Activated T-cell treated with anti-CD3 and anti-CD28 coated beads, Interleukin-2, amount 50 U/mL, for 72 hours (primary cell): ENCODE measurements at places on chromosomes 4 and X. TPM values are rescaled to one million over a fixed set of nuclear protein-coding genes. Genes with fewer than 3 reads are reported as not detected.

DNA sequence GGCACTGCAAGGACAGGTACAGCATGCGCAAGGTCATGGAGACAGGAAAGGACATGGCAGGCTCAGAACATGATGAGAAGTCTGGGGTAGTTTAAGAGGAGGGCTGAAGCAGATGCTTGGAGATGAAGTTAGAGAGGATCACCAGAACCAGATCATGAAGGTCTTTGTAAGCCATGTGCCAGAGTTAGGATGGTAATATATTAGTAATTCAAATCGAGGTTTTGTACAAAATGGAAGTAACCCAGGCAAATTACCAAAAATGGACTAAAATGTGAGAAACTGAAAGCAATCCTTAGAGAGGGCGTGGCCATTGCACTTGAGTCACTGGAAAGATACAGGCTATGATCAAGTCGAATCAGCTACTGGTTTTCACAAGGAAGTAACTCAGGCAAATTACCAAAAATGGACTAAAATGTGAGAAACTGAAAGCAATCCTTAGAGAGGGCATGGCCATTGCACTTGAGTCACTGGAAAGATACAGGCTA lies 13.5 kb downstream of the RXFP1 start:
- H3K36me3 ChIP-seq, result no peaks in the 10 kb centered on the region
- H3K27me3 ChIP-seq, result peaks cover 17% of the 10 kb centered on the region
- H3K27ac ChIP-seq, result no peak overlapping the region
- peaks cover 11% of the 10 kb centered on the region for H3K4me1 ChIP-seq

- peak overlapping the region; percentile 92 for H3K27ac ChIP-seq
- no peak for DNase-seq
- H3K36me3 ChIP-seq, result peaks cover 64% of the 10 kb centered on the region
- H3K27me3 ChIP-seq, result no peaks in the 10 kb centered on the region
Measured at GRCh38 chr4:56448301-56448700, 12.2 kb downstream of the PAICS start.

DNA sequence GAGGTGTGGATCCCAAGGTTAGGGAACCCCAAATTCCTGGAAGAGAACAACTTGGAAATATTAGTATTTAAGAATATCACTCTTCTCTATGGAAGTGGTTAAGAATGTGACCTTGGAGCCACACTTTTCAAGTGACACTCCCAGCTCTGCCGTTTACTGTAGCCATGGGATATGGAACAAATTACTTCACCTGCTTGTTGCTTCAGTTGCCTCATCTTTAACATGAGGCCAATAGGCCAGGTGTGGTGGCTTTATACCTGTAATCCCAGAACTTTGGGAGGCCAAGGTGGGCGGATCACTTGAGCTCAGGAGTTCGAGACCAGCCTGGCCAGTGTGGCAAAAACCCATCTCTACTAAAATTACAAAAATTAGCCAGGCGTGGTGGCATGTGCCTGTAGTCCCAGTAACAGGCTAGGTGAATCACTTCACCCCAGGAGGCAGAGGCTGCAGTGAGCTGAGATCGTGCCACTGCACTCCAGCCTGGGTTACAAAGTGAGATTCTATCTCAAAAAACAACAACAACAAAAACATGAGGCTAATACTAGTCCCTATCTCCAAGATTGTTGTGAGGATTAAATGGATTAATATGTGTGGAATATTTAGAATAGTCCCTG lies 13.0 kb downstream of the IL13RA1 start:
- H3K4me1 ChIP-seq, result peaks cover 10% of the 10 kb centered on the region
- DNase-seq, result no peak
- no peak overlapping the region for H3K4me3 ChIP-seq
- H3K36me3 ChIP-seq, result peaks cover 6% of the 10 kb centered on the region
- no peak overlapping the region for H3K27ac ChIP-seq

DNA sequence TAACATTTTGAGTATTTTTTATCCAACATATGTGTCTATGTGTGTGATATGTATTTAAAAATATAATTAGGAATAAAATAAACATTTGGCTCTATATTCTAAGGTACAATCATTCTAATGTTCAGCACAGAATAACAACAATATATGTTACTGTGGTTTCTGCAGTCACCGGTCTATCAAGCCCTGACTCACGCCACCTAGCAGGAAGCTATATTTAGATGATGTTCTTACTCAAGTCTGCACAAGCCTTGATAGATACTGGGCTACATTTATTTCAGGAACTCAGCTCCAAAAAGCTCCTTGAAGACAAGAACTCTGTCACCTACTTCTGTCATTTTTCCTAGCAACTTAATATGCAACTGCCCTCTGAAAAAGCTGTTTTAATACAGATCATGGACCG lies 152.0 kb upstream of the FTHL17 start:
- H3K27ac ChIP-seq, result no peak overlapping the region
- peaks cover 9% of the 10 kb centered on the region for H3K27me3 ChIP-seq
- H3K36me3 ChIP-seq, result no peaks in the 10 kb centered on the region

SH3BP2 gene
- total RNA-seq, result 65.6 TPM

- H3K27me3 ChIP-seq, result peaks cover 18% of the 10 kb centered on the region
- no peak for DNase-seq
- no peak overlapping the region for H3K4me3 ChIP-seq
Measured at GRCh38 chr4:184032091-184032490, 127.0 kb downstream of the STOX2 start.

DNA sequence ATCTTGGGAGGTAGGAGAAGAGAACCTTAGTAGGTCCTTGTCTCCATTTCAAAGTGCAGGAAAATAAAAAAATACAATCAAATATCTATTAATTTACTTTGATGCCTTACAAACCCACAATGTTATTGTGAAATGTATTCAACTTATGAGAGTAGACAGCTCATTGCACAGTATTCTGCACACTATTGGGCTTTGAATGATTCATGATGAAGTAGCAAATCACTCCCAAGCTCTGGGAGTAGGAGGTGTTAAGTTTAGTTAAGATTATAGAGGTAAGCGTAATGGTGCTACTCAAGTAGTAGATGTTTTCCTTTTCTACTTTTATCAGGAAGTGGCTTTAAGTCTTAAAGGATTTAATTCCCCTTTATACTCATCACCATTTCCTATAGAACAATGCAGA lies 32.8 kb upstream of the TMPRSS11A start:
- no peaks in the 10 kb centered on the region for H3K27me3 ChIP-seq
- H3K4me3 ChIP-seq, result no peak overlapping the region
- no peaks in the 10 kb centered on the region for H3K36me3 ChIP-seq
- no peak for DNase-seq
- H3K27ac ChIP-seq, result no peak overlapping the region

DNA sequence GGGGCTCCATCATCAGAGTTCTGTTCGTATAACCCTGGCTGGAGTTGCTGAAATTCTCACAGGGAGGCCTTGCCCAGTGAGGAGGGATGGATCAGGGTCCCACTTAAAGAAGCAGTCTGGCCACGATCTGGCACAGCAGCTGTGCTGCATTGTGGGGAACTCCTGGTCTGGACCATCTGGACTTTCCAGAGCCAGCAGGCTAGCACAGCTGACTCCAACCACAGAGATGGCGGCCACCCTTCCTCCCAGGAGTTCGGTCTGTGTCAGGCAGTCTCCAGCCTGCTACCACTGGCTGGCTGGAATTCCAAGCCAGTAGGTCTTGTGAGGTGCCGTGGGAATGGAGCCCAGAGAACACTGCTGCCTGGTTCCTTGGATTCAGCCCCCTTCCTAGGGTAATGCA lies 62.0 kb downstream of the SLAIN2 start:
- no peak for DNase-seq
- no peaks in the 10 kb centered on the region for H3K36me3 ChIP-seq
- H3K27ac ChIP-seq, result no peak overlapping the region
- no peak overlapping the region for H3K4me3 ChIP-seq
- H3K27me3 ChIP-seq, result no peaks in the 10 kb centered on the region
- H3K4me1 ChIP-seq, result peaks cover 35% of the 10 kb centered on the region

CDX4 gene
- not detected for total RNA-seq

GRCh38 chrX:51825436-51825835 lies 68.0 kb upstream of the MAGED1 start:
- peaks cover 6% of the 10 kb centered on the region for H3K4me1 ChIP-seq
- H3K4me3 ChIP-seq, result no peak overlapping the region
- no peak for DNase-seq
- H3K36me3 ChIP-seq, result peaks cover 3% of the 10 kb centered on the region
- no peak overlapping the region for H3K27ac ChIP-seq

GRCh38 chr4:53477038-53477565 lies 99.7 kb downstream of the FIP1L1 start:
- DNase-seq, result no peak
- peaks cover 28% of the 10 kb centered on the region for H3K27me3 ChIP-seq
- no peak overlapping the region for H3K27ac ChIP-seq
- H3K36me3 ChIP-seq, result no peaks in the 10 kb centered on the region

DNAAF6 gene
- not detected for total RNA-seq

- no peaks in the 10 kb centered on the region for H3K36me3 ChIP-seq
- H3K27ac ChIP-seq, result no peak overlapping the region
- H3K4me1 ChIP-seq, result no peaks in the 10 kb centered on the region
- no peak for DNase-seq
- H3K4me3 ChIP-seq, result no peak overlapping the region
- H3K27me3 ChIP-seq, result peaks cover 10% of the 10 kb centered on the region
Measured at GRCh38 chr4:56243107-56243506, 144.2 kb downstream of the AASDH start.

DNA sequence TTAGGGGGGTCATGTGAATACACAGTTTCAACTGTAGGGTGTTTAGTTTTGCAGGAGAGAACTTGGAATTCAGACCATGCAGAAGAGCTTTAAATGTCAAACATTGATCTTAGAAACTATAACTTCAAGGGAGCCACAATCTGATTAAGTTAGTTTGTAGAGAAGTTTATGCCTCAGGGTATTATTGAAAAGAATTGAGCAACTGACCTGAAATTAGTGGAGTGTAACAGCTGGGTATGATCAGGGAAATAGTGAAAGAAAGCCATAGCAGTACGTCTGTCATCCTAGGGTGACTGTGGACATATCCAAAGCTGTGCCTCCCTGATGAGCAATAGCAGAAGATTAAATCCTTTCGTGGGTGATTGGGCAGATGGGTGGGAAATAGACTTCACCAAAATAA lies 63.8 kb downstream of the FAM47B start:
- H3K36me3 ChIP-seq, result no peaks in the 10 kb centered on the region
- H3K27me3 ChIP-seq, result no peaks in the 10 kb centered on the region
- no peak overlapping the region for H3K4me3 ChIP-seq
- H3K4me1 ChIP-seq, result no peaks in the 10 kb centered on the region
- DNase-seq, result no peak

GRCh38 chr4:9703391-9703790 lies 78.0 kb upstream of the DRD5 start:
- H3K4me3 ChIP-seq, result peak overlapping the region; percentile 27
- no peak overlapping the region for H3K27ac ChIP-seq
- no peaks in the 10 kb centered on the region for H3K27me3 ChIP-seq
- DNase-seq, result peak; percentile 74
- no peaks in the 10 kb centered on the region for H3K36me3 ChIP-seq

DNA sequence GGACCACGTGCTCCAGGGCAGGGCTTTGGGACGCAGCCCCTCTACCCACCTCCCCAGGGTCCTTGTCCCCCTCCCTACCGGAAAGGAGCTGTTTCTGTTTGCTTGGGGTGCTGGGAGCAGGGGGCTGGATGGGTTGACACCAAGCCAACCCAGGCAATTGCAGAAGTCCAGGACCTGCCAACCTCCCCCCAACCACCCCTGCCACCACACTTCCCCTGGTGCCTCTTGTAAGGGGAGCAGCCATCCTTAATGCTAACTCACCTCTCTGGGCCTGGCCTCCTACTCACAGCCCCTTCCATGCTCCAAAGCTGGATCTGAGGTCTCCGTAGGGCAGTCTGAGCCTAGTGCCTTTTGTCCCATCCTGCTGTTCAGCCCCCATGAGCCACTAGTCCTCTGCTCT lies 631.9 kb downstream of the BCOR start:
- H3K4me3 ChIP-seq, result no peak overlapping the region
- H3K36me3 ChIP-seq, result no peaks in the 10 kb centered on the region
- peaks cover 19% of the 10 kb centered on the region for H3K4me1 ChIP-seq
- H3K27me3 ChIP-seq, result peaks cover 30% of the 10 kb centered on the region
- no peak for DNase-seq

- H3K4me3 ChIP-seq, result no peak overlapping the region
- peaks cover 15% of the 10 kb centered on the region for H3K4me1 ChIP-seq
- no peaks in the 10 kb centered on the region for H3K27me3 ChIP-seq
- no peak for DNase-seq
Measured at GRCh38 chr4:128844931-128845330, 35.4 kb downstream of the JADE1 start.

- H3K27ac ChIP-seq, result peak overlapping the region; percentile 92
- H3K27me3 ChIP-seq, result no peaks in the 10 kb centered on the region
- H3K36me3 ChIP-seq, result peaks cover 18% of the 10 kb centered on the region
- no peak for DNase-seq
Measured at GRCh38 chr4:142402900-142403299, 443.2 kb downstream of the INPP4B start.

DNA sequence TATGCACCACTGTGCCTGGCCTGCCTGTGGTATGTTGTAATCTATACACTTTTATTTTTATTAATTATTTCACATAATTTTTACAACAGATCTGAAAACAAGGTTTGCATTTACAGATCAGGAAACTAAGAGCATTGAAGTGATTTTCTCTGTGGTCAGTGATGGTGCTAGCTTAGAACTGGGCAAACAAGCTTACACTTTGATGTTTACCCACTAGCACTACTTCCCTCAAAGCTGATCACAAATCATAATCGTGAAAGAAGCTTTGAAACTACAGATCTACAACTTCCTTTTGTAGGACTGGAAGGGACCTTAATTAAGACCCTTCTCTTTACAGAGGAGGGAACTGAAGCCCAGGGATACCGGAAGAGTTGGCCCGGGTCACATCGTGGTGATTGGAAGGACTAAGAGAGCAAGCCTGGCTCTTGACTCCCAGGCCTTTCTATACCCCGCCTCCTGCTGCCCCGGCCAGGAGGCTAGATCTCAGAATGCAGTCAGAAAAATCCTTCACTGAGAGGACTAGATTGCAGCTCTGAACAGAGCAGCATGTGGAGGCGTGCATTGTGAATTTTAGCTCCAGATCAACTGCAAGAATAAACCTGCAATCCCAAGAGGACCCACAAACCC lies 93.7 kb upstream of the ZNF827 start:
- H3K27ac ChIP-seq, result no peak overlapping the region
- H3K4me1 ChIP-seq, result peaks cover 13% of the 10 kb centered on the region
- no peak overlapping the region for H3K4me3 ChIP-seq
- DNase-seq, result no peak

GRCh38 chr4:94152466-94152865 lies 55.2 kb upstream of the SMARCAD1 start:
- H3K36me3 ChIP-seq, result no peaks in the 10 kb centered on the region
- no peaks in the 10 kb centered on the region for H3K27me3 ChIP-seq
- DNase-seq, result no peak

DNA sequence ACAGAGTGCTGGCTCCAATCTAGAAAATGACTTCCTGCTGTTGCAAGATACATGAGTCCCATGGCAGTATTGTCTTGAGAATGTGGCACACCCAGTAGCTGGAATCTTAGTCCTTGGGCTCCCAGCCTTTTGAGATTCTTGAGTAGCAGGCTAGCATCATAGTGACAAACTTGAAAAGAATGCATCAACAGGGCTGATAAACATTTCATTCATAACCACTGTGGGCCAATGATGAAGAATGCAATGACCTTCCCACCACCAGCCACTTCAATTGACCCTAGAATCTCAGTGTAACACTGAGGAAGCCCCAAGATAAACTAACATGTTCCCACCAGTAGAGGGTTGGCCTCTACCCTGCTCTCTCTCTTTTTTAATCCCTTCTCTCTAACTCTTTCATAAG lies 329.3 kb downstream of the GBA3 start:
- no peak for DNase-seq
- H3K36me3 ChIP-seq, result no peaks in the 10 kb centered on the region
- no peaks in the 10 kb centered on the region for H3K27me3 ChIP-seq
- H3K4me3 ChIP-seq, result no peak overlapping the region

BDH2 gene
- total RNA-seq, result 15.6 TPM

- H3K27me3 ChIP-seq, result peaks cover 23% of the 10 kb centered on the region
- peaks cover 4% of the 10 kb centered on the region for H3K36me3 ChIP-seq
- no peak overlapping the region for H3K27ac ChIP-seq
- no peak for DNase-seq
- H3K4me1 ChIP-seq, result no peaks in the 10 kb centered on the region
- H3K4me3 ChIP-seq, result no peak overlapping the region
Measured at GRCh38 chrX:131331152-131331551, 42.0 kb upstream of the IGSF1 start.
